ENCODE measurements at places on chromosomes 16 and 17.

- DNase-seq, result no peak
These were observed 39.2 kb upstream of the XPO6 start for GRCh38 chr16:28250999-28251398.

- DNase-seq, result no peak
These were observed 13.7 kb upstream of the NFATC3 start for GRCh38 chr16:68071518-68071901.

DNA sequence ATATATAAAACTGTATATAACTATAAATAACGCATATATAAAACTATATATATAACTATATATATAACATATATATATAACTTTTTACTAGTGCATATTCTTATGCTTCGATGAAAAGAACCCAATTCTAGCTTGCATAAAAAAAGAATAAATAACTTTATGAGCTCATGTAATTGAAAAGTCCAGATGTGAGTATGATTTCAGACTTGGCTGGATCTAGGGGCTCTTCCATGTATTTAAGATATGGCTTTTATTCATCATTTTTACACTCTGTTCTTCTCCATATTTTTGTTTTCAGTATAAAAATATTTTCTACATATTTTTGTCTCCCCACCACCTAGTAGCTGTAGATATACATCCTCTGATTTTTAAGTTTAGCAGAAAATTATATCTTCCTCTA, 417.5 kb downstream of the CDH11 start:
- DNase-seq, result no peak

DNA sequence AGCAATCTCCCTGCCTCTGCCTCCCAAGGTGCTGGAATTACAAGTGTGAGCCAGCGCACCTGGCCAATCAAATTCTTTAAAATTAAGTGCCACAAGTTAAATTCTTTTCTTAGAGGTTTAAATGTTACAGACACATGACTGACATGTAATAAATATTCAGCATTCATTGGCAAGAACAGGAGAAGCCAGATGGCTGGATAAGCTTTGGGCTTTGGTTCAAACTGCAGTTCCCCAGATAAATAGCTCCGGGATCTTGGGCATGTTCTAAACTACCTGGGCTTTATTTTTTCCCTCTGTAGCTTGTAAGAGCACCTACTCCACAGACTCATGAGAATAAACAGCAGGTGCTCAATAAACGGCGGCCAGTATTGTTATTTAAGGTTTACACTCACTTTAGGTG, 34.1 kb downstream of the ABAT start:
- no peak for DNase-seq

DNA sequence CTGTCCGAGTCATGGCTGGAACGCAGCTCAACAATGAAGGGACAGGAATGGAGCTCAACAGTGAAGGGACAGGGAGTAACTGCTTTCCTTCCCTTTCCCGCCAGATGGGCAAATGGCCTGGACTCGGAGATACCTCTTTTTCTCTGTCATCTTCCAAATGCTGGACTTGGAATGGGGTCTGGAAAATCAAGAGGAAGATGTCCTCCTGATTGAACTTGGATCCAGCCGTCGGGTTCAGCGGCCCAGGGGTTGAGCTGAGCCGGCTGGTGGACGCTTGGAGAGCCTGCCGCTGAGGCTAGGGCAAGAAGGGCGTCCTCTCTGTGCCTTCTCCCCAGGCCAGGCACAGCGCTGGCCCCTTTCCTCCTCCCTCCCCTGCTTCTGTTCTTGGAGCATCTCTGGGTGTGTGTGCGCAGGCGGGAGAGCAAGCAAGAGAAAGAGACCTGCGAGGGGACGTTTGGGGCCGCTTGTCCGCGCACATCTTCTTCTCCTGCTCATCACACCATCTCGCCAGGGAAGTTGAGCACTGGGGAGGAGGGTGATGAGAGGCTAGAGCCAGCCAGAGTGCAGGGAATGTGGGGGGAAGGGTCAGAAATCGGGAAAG, 6.6 kb downstream of the NEUROD2 start:
- no peak for DNase-seq

DNA sequence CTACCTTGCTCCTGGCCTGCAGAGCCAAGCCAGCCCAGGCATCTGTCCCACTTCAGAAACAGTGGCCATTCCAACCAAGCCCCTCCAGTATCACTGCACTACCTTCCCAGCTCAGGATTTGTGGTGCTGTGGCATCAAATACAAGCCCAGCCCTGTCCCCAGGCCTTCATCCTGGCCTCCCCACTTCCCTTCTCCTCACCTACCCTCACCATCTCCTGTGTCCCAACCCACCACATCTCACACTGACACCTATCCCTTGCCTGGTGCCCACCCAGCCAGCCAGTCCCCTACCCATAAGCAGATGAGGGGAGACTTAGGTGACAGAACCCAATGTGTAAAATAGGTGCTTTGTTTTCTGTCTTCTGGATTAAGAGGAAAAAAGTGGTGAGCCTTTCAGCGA, 66.0 kb upstream of the CDH5 start:
- no peak for DNase-seq

GRCh38 chr17:29582254-29582765, 7.1 kb downstream of the GIT1 start:
- DNase-seq, result no peak

DNA sequence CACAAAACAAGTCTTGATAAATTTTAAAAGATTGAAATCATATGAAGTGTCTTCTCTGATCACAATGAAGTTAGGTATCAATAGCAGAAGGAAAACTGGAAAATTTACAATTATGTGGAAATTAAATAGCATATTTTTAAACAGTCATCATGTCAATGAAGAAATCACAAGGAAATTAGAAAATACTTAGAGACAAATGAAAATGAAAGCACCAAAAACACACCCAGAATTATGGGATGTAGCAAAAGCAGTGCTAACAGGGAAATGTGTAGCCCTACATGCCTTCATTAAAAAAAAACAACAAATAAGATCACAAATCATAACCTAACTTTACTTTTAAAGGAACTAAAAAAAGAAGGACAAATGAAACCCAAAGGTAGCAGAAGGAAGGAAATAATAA, 7.5 kb upstream of the IL21R start:
- no peak for DNase-seq

- no peak for DNase-seq
These were observed 24.5 kb downstream of the GPR142 start for GRCh38 chr17:74391771-74392170.

GRCh38 chr17:16178836-16179235, 36.5 kb downstream of the NCOR1 start:
- DNase-seq, result no peak

DNA sequence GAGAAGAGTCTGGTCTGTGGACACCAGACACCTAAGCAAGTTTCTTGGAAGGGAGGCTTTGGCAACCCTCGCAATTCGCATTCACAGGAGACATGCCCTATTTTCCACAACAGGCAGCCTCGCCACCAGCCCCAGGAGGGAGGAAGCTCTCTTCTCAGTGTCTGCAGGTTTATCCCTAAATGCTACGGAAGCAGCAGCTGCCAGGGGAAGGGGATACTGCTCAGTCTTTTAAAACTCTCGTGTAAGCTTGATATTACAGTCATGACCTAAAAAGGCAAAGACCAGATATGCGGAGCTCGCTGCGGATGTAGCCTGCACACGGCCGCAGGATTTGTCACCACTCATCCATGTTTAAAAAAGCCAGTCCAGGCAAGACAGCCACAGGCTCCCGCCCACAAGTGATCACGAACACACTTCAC, 159.2 kb upstream of the RPH3AL start:
- no peak for DNase-seq

- DNase-seq, result no peak
These were observed 31.4 kb upstream of the PMFBP1 start for GRCh38 chr16:72203401-72203800.

GRCh38 chr17:35116845-35117244, 2.8 kb downstream of the RAD51D start:
- no peak for DNase-seq

- no peak for DNase-seq
These were observed 84.9 kb upstream of the NLRP1 start for GRCh38 chr17:5669191-5669590.

DNA sequence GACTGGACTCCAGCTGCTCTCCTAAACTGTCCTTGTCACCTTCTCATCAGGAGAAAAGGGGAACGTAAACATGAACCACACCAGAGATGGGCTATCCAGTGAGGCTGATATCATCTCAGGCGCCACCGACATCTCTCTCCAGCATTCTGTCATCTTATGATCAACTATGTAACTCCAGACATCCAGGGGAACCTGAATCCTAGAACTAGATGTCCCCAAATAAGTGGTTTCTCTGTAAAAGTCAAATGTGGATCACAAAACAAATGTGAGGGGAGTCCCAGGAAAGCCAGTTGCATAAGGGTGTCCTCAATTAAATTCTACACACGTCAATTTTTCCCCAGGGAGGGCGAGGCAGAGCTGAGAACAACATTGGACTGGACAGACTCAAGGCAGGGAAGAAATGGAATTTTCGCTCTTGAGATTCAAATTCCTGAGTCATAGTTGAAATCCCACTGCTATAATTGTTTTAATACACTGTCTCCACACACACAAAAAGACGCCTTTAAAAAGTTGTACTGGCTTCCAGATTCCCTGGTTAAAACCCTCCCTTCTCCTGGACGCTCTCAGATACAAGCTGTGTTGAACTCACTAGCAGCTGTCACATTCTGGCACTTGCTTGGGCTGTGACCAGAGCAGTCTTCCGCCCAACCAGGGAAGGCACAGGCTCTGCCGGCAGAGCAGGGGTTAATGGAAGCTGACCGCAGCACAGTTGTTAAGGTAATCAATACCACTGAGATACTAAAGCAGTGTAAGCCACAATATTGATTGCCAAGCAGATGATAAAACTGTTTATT, 62.6 kb downstream of the ZFHX3 start:
- no peak for DNase-seq

GRCh38 chr17:69597898-69598692, 183.6 kb downstream of the MAP2K6 start:
- no peak for DNase-seq

GRCh38 chr16:79483336-79483735, 117.2 kb downstream of the MAF start:
- no peak for DNase-seq

- peak; percentile 27 for DNase-seq
These were observed 8.1 kb upstream of the EFCAB13 start for GRCh38 chr17:47315451-47316266.

DNA sequence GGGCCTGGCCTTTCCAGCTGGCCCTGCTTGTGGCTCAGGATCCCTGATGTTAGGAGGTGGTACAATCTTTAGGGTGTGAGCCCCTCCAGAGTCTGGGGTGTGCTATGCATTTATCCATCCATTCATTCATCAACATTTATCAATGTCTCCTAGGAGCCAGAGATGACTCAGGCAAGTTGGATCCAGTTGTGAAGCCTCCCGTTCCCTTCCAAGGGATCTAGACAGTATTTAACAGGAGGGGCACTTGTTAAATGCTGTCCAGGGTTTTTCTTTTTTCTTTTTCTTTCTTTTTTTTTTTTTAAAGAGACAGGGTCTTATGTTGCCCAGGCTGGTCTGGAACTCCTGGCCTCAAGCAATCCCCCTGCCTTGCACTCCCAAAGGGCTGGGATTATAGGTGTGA, 42.0 kb upstream of the SMPD3 start:
- no peak for DNase-seq

DNA sequence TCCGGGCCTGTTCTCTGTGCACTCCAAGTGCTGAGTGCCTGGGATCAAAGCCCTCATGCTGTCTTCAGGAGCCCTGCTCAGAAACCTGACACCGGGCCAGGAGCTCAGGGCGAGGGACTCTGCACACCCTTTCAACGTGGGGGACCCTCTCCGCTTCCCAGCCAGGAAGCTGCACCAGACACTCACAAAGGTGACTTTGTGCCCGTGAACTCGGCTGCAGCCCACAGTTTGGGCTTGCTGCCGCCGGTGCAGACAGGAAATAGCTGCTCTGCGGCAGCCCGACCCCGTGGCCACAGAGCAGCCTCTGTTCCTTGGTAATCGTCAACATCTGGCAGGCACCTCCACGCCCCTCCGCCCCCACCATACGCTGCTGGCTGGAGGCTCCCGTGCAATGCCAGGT, 93.4 kb upstream of the METRNL start:
- no peak for DNase-seq

GRCh38 chr17:27506348-27507218, 50.3 kb downstream of the KSR1 start:
- DNase-seq, result no peak

DNA sequence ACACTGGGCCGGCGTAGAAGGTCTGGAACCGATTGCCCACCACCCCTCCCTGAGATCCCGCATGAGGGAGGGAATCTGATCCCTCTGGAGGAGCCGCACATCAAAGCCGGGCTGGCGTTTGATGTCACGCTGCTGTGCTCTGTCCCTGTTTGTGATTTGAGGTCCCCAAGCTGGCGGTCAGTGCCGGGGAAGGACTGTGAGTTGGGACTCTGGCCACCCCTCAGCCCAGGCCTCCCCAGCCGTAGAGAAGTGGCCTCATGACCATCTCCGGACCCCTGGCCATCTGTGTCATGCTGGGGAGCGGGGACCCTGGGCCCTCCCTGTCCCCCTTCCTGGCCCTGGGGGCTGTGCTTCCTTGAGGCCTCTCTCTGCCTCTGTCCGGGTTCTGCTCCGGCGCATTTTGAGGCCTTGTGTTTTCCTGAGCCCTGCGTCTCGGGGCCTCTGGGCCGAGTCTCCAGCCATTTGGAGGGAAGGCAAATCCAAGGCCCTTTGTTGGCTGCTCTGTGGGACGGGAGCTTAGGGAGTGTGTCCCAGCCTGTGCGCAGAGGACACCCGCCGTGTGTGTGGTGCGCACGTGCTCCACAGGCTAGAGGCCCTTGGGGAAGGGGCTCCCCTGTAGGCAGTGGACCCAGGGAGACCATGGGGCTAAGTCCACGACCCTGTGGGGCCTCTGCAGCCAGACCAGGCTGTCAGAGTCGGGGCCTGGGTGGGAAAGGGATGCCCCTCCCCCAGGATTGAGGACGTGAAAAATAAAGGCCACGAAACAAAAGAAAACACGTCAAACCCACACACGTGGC, 15.1 kb downstream of the ASPSCR1 start:
- no peak for DNase-seq

GRCh38 chr17:69143151-69143550, 1.5 kb upstream of the ABCA6 start:
- DNase-seq, result no peak

DNA sequence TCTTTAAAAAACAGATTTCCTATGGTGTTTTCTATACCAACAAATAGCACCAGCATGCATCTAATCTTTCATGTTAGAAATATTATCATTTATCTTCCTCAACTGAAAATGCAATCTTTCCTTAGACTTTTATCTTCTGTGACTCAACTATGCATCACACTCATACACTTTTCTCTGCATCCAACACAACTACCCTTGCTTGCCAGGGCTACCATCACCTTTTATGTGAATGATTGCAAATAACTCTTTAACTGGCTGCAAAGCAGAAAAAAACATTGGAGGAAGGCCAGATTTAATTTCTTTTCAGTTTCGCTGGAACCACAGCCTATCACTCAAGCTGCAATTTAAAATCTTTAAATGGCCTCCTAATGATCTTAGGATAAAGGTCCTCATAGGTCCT, 212.9 kb downstream of the CDH8 start:
- DNase-seq, result no peak

- DNase-seq, result no peak
These were observed at the start of gene KRT31 for GRCh38 chr17:41396996-41397660. KRT31 (minus strand) TSS chr17:41397608; CDS start chr17:41397539, 69 bp downstream.

GRCh38 chr16:62036101-62036801, at the start of gene CDH8:
CDH8 (minus strand) TSS chr16:62036438; CDS start chr16:62021403, 15,035 bp downstream.
- peak; percentile 20 for DNase-seq
